ENCODE measurements at places on chromosomes 7 and 10.

DNA sequence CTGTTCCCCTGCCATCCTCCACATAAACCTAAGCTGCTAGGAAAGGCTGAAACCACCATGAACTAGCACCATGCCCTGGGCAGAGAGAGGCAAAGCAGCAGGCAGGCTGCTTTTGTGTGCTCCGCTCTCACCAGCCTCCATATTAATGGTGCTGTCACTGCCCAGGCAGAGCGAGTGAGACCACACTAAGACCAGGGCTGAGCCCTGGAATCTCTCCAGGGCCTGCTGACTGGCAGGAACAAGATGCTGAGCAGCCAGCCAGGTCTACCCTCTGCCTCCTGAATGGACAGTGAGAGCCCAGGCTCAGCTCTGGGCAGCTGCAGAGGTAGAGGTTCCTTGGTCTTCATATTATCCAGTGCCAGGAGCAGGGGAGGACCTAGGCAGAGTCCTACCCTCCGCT, 1.6 kb upstream of the CRHR2 start:
- no peak for DNase-seq

DNA sequence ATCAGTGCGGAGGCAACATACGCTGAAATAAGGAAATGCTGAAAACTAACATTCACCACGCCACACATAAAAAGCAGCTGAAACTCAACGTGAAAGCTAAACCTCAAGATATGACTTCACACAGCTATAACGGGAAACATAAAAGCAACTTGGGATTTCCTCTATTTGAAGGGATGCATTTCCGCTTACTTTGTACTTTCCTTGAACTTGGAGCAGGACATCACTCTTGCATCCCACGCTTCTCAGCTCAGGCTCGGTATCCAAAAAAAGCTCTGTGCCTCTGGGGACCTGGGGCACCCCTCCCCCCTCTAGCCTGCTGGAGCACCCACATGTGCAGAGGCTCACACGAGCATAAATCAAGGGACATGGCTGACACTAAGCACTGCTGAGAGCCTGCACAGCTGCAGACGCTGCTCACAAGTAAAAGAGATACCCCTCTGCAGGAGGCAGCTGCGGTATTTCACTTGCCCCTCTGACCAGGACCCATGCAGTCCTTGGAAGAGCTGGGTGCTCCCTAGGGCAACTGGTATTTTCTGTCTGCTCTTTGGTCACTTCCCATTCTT, 34.2 kb downstream of the PARD3 start:
- DNase-seq = no peak

DNA sequence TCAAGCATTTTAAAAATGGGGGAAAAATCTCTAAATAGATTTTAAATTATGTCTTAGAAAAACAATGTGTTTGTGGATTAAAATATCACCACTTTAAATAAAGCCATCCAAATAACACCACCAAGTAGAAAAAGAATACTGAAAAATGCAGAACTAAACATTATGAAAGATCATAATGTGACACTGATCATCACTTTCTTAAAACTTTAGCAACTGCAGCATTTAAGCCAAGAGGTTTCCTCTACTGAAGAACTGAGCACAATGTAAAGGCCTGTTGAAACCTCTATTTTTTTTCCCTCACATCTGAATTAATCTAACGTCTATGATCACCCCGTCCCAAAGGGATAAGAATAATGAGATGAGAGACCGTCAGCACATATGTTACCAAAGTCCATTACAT, 18.6 kb downstream of the MINDY3 start:
- no peak for DNase-seq

GRCh38 chr10:88319960-88320517, 263.1 kb downstream of the RNLS start:
- DNase-seq = no peak

DNA sequence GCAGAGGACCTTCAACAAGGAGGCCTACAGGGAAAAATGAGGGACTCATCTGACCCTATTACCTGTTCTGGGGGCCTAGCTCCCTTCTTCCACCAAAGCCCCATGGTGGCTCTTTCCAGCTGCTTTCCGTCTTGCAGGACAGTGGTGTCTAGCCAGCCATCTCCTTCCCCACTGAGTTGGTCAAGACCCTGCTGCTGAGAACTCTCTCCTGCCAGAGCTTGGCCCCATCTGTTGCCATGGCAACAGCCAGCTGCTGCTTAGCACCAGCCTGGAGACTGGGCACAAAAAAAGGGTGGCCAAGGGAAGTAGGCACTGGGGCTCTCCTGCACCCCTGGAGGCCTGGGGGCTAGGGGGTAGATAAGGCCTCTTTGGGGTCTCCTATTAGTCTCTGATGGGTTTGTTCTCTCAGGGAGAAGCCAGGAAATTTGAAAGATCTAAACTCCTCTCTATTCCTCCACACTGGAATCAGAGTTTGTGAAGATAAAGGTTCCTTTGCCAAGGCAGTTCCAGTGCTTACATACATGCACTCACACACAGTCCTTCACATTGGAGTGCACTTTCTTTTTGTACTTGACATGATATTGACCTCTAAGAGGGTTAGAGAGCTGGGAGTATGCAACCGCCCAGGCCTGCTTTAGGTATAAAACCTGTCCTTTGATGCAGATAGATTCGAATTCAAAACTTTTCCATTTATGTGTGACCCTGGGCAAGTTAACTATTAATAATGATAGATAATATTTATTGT, 15.8 kb downstream of the TSPAN33 start:
- DNase-seq = no peak

DNA sequence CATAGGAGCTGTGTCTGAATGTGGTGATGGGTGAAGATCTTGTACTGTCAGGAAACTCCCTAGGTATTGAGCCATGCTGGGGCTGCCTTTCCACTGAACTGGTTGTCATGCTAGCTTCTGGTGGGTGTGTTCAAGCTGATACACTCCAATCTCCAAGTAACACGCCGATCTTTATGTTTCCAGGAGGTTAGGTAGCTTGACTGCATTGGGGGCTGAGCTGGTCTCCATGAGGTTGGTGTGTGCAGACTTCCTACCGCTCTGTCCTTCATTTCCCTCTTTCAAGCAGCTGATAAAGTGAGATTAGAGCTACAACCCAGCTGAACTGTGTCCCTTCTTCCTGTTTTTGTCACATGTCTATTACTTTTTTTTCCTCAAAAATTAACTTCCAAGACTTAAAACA, 265.5 kb downstream of the ANKRD30A start:
- no peak for DNase-seq

GRCh38 chr10:99984211-99985034, 25.3 kb downstream of the DNMBP start:
- no peak for DNase-seq

DNA sequence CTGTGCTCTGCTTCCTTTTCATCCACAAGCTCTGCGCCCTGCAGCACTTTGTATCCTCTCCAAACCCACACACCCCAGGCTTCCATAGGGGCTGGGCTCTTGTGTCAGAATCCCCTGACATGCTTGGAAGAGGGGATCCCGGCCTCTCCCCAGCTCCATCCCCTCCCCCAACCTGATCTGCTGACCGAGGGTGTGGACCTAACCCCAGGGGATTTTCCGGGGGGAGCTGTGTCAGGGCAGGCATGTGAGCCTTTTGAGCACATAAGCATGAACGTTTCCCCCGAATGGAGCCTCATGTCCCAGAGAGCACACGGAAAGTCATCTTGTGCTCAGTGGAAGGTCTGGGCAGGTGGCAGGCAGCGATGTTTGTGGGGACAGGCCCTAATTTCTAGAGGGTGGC, 17.7 kb downstream of the GPR26 start:
- DNase-seq = no peak

- DNase-seq = no peak
Observed at GRCh38 chr7:2231992-2232765, 566 bp downstream of the MAD1L1 start.

DNA sequence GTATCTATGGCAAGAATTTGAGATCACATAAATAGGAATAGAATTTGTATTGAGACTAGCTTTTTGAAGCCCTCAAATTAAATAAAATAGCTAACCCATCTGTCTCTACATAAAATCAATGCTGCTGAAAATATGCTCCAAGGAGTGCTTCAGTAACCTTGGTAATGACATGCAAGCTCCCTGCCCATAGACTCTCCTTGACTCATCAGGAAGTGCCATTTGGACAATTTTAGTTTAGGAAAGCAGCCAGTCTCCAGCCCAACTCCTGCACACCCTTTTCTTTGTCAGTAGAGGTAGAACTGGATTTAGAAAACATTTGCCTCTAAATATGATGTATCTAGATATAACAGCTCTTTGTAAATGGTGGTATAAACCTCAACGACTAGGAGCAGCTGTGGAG, 69.9 kb upstream of the PTPRZ1 start:
- no peak for DNase-seq

DNA sequence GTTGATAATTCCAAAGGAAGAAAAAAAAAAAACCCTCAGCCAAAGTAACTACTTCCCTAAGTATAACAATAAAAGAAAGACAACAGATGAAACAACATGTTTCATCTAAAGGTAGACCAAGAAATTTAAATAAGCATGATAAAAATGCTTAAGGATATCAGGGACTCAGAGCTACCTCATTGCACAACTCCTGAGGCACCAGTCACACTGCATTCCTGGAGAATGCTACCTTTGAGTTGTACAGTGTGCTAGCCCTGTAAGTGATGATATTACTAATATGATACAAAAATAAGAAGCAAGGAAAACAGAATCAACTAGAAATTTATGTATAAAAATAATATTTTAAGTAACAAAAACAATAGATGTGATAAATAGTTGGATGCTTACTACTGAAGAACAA, 29.5 kb upstream of the C7orf33 start:
- DNase-seq = no peak

DNA sequence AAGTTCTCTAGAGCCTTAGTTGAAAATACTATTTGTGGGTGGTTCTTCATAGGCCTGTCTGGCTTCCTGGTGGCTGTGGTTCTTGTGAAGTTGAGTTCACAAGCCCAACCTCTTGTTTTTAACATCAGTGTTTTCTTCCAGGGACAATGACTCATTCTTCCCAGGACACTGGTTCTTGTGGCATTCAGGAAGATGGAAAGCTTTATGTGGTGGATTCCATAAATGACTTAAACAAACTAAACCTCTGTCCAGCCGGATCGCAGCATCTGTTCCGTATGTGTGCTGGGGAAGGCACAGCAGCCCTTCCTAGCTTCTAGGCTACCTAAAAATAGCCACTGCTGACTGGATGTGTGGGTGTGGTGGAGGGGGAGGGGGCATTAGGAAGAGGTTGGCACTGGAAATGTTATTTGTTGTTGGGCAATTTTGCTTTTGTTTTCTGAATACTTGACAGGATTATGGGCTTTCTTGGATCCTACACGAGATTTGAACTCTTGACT, 3.9 kb downstream of the LSMEM1 start:
- DNase-seq = no peak

GRCh38 chr7:149860821-149861727, 12.7 kb upstream of the ATP6V0E2 start:
- no peak for DNase-seq

- no peak for DNase-seq
Observed at GRCh38 chr7:138935465-138936011, 45.7 kb downstream of the KIAA1549 start.

- DNase-seq = no peak
Observed at GRCh38 chr7:148256433-148256832, 334.1 kb upstream of the C7orf33 start.

- DNase-seq = no peak
Observed at GRCh38 chr7:155524018-155524556, 22.3 kb downstream of the CNPY1 start.

DNA sequence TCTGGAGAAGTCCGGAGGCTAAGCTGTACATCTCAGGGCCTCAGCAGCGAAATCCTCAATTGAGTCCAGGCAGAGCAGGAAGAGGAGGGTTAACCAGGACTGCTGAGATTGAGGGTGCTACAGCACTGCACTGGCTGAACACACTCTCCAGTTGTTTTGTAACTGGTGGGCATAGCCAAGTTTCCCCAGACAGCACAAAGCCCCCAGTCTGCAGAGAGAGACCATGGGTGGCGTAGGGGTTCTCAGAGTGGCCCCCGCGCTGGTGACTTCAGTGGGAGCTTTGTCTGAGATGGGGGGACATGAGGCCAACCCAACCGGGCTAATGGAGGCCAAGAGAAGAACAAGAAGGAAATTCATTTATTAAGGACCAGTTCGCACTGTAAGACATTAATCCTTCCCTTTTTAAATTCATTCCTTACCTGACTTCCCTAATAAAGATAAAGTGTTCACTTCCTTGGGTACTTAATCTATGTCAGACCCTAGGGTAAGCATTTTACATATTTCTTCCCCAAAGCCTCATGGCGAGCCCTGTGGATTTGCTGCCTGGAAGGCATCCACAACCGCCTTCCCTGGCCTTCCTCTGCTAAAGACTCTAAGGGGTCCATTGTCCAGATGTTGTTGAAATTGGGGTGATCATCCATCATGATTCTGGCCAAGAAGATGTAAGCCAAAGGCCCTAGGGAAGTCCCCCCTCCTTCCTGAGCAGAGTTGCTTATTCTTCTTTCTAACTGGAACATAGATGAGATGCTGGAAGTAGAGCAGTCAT, 121.4 kb upstream of the CHST15 start:
- DNase-seq = no peak

DNA sequence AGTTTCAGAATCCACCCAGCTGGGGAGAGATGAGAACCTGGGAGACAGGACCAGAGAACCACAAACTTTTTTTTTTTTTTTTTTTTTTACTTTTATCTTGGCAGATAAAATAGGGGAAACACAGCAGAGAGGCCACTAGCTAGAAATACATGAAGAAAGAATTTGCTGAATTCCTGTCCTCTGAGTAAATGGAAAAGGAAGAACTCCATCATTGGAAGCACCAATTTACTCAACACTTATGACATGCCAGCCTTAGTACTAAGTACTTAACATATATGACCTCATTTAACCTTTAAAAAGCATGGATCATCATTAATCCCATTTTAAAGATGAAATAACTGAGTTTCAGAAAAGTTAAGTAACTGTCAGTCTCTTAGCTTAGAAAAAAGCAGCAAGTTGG, 343.0 kb upstream of the NPSR1 start:
- no peak for DNase-seq

- no peak for DNase-seq
Observed at GRCh38 chr10:8776926-8777622, 722.6 kb downstream of the GATA3 start.

DNA sequence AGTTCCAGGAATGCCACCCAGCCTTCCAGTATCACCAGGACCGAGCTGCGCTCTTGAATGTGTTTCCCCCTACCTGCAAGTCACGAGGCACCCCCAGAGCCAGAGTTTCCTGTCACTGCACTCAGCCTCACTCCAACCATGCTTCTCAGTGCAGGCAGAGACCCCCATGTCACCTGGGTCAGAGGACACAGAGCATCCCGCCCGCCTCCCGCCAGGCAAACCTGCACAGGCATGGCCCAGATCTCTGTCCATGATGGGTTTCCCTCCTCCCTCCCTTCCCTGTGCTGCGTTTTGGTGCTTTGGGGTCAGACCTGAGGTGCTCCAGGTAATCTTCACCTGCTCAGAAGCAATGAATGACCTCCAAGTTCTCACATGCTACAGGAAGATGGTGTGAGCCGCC, 3.1 kb upstream of the RET start:
- no peak for DNase-seq

GRCh38 chr7:42241424-42241823, 4.4 kb upstream of the GLI3 start:
- no peak for DNase-seq

DNA sequence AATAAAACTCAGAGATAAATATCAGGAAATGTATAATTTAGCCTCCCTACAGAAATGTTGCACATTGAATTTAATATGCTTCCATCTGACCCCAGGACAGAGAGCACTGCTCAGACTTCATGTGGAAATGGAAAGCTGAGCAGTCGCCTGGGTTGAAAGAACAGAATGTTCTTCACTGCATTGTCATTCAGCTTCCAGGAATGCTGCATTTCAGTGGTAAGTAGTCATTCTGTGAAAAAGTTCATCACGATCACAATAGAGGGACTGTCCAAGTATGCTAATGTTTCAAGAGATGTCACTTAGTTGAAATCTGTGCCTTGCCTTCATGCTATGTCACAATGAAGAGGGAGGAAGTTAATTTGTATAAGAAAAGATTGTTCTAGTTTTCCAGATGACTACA, 147.3 kb downstream of the NRCAM start:
- DNase-seq = no peak

Measured in Caco-2 (cell line).